ENCODE measurements at places on chromosomes 5 and 9.

- DNase-seq: no peak
Observed at GRCh38 chr5:88897748-88898147, 14.8 kb upstream of the MEF2C start.

DNA sequence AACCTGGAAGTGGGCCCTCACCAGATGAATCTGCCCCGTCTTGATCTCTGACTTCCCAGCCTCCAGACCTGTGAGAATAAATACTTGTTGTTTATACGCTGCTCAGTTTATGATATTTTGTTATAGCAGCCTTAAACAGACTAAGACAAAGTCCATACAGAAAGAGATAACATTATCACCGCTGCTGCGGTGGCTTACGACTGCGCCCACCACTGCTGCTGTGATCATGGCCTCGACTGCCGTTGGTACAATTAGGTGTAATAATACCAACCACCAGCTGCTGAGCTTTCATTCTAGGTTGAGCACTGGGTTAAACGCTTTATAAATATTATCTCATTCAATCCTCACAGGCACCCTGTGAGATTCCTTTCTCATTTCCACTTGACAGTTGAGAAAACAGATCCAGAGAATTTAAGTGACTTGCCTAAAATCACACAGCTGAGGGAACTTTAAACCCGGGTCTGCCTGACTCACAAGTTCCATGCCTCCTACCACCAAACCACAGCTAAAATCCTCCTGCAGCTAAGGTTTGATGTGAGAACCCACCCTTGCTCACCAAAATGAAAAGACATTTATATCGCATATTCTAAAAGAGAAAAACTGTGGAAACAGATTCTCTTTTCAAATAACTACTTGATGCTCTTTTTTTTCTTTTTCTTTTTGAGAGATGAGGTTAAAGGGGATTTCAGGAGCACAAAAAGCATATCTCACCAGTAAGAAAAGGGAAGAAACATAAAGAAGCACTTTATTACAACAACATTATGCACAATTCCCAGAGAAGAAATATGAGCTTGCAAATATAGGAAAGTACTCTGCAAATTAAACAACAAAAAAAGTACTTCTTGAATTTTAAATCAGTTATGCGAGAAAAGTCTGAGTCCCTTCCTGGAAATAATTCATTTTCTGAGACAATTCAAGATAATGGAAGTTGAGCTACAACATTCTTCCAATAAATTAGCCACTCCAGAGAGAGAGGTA lies 23.9 kb downstream of the GOLM1 start:
- no peak for DNase-seq

GRCh38 chr9:112496074-112496722 lies 9.6 kb downstream of the KIAA1958 start:
- DNase-seq: no peak

- DNase-seq: no peak
Observed at GRCh38 chr9:117718701-117719100, 14.5 kb downstream of the TLR4 start.

DNA sequence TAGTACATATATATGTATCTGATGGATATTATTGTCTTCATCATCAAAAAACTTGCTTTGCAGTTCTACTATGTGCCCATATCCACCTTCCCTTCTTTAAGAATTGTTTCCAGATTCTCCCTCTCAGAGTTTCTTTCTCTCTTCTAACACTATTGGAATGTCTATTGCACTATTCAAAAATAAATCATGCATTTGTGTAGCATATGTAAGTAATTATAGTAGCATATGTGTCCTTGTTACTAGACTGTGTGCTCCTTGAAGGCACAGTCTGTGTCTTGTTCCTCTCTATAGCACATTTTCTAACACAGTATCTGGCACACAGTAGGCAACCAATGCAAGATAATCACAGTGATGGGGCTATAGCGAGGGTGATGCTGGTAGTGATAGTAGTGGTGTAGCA lies 43.4 kb upstream of the TRIM32 start:
- DNase-seq: no peak

DNA sequence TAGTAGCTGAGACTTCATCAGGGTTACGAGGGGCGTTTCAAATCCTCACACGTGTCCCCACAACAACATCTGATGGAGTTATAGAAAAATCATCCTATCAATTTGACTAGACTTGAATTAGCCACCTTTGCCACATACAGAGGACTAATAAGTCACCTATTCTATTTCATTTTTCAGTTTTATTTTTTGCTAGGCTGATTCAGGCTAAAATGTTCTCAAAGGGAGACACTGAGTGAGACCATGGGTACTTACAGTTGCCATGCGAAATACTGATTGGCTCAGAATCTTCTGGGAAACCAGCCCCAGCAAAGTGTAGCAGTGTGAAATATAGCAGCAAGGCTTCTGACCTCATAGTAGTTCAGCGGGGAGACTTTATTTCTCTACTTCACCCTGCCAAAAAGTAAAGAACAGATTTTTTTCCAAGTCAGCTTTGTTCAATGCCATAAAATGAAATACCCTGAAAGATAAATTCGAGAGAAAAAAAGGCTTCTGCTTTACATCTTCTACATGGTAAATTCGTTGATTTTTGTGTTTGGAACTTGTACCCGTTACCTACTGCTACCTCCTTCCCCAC lies 69.9 kb downstream of the SEMA6A start:
- no peak for DNase-seq

DNA sequence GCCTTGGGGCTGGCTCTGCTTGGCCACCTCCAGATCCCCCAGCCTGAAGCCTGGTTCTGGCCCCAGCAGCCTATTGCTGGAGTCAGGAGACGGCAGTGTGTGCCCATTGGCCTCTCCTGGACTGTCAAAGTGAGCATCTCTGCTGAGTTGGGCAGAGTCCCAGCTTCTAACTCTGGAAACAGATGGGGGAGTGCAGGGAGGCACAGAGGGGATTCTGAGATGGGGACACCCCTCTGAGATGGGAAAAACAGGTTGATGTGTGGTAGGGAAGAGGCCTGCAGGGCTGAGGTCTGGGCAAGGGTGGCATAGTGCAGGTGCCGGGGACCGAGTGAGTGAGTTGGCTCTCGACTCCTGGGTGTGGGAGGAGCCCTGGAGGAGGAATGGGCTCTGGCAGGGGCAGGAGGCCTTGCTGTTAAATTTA lies 27.5 kb downstream of the PHF2 start:
- DNase-seq: no peak

DNA sequence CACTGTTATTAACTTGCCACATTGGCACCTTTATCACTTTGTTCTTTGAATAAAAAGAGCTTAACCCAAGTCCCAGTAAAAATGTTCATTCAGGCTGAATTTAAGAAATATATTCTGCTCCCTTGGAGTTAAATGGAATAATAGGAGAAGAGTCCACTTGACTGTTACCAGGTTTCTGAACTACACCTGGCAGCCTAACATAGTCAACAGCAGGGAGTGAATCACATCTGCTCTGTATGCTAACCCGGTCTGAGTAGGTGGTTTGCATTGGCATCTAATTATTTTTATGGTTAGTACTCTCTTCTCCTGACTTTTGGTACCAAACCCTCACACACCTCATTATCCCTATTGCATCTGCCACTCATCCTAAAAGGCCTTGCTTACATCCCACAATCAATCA lies 86.7 kb downstream of the STK32A start:
- DNase-seq: no peak

DNA sequence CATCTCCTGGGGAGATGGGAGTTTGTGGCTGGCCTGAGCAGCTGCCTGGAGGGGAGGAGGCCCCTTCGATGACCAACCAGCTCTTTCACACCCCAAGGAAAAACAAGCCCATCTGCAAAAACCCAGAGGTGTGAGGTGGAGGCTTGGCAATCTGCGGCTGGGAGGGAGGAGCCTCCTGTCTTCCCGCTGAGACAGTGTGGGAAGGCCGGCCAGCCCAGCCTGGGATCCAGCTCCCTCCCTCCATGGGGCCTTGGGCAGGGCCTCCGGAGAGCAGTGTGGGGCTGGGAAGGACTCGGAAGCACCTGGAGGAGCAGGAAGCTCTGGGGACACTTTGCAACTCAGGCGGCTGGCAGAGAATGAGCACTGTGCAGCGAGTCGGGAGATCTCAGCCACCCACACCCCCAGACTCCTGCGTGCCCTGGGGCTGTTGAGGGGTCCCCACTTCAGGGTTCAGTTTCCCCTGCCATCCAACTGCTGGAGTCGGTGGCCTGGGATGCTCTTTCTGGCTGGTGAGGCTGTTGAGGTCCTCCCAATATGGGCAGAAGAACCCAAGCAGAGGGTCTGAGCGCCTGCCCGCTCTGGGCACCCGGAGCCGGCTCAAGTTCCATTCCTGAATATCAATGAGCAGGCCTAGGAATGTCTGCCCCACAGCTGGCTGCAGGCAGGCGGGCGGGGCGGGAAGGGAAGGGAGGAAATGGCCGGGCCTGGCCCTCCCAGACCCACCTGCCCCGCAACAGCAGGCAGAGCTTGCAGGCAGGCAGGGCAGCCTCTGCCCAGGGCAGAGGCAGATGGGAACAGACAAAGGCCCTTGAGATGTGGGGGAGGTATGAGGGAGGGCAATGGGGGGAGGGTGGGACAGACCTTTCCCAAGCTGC lies 101.1 kb downstream of the FGF18 start:
- DNase-seq: no peak

- DNase-seq: no peak
Observed at GRCh38 chr9:4152876-4153275, 147.0 kb downstream of the GLIS3 start.

DNA sequence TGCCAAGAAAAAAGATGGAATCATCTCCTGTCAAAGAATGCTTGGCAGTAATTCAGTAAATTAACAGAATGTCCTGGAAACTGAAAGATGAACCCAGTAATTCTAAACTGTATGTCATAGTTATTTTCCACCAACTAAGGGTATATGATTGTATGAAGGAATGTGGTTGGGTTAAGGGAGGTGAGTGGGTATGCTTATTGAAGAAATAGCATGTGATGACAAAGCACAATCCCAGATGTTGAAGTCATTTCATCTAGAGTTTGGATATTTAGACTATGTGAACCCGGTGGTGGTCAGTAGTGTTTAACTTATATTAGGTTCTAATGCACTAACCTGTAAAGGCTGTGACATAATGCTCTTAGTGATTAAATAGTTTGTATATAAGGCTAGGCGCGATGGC lies 87.3 kb downstream of the CDKN2A start:
- no peak for DNase-seq

DNA sequence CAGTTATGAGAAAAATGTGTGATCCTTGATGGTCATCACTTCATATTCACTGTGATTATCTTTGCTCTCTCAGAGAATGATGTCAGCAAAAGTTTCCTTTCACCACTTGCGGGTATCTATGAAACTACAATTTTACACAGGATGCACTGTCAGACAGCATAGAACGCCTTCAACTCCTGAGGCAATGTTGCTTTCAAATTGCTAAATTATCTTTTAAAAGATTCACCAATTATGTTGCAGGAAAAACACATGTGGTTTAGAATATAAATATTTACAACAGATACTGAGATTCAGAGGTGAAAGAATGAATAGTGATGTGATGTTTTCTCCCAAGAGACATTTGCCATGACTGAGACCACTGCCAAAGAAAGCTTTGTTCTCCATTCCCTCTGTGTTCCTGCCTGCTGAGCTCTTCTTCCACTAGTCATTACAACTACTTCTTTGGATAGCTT lies 879.8 kb upstream of the DMAC1 start:
- DNase-seq: no peak

GRCh38 chr5:108505608-108506007 lies 123.7 kb upstream of the FBXL17 start:
- DNase-seq: no peak

- no peak for DNase-seq
Observed at GRCh38 chr5:55062039-55062779, 38.2 kb downstream of the GZMK start.
